ENCODE measurements at places on chromosomes 1 and 21.

GRCh38 chr1:1461721-1462317 lies 9.7 kb upstream of the ATAD3B start:
- DNase-seq, result no peak

DNA sequence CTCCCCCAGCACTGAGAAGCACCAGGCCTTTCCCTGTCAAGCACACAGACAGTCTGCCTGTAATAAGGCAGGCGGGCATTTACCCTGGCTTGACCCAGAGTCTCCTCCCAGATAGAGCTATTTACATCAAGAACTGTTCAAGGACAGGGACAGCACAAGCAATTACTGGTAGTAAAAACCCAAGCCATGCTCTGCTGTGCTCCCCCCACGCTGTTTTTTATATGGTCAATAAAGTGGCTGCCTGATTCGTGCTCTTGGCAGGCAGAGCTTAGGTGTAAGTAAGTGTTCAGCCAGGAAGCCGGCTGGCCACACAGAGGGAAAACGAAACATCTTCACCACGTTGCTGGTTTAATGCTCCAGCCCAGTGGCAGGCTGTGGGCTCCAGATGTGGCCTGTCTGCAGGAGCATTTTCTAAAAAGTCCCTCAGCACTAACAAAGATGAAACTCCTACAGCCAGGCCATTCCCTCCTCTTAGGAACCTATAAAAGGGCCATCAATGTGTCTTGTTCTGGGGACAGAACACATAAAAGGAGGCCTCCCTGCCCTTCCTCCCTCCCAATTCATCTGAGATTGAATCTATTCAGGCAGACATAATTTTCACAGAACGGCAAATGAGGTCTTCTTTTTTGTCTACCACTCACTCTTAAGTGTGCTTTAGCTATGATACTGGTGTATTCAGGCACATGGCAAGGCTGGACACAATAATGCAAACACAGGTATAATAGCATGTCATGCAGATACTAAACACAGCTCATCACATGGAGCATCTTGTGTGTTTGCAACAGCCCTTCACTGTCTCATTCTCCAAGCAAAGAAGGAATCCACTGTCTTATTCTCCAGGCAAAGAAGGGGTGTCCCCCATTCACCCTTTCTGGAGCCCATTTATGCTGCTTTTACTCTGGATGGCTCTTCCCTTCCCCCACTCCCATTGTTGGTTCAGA lies 378.9 kb downstream of the HHAT start:
- no peak for DNase-seq

GRCh38 chr1:119279456-119280381 lies 88.9 kb upstream of the HAO2 start:
- no peak for DNase-seq

DNA sequence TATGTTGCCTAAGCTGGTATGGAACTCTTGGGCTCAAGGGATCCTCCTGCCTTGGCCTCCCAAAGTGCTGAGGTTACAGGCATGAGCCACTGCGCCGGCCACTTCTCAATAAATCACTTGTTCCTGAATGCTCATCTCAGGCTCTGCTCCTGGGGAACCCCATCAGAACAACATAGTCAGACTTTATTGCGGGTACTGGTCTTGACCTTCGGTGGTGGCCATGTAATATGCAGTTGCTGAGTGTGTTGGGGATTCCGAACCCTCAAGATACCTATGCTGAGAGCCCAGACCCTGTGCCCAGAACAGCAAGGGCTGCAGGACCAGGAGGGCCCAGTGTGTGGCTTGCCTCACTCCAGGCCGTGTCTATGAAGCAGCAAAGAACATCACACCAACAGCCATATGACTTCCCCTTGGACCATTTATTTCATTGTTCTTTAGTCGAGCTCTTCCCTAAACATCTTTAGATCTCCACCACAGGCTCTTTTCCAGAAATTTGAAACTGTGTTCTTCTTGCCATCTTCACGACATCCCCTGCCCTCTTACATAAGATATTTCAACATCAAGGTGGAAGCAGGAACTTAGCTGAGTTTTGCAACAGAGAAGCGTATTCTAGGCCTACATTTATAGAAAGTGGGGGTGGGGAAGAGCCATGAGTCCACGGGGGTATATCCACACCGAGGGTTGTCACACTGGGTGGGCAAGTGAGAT lies 12.7 kb upstream of the SDHB start:
- DNase-seq, result no peak

- DNase-seq, result no peak
Observed at GRCh38 chr1:30611741-30612309, 111.6 kb downstream of the MATN1 start.

- no peak for DNase-seq
Observed at GRCh38 chr1:206863266-206863665, 2.2 kb upstream of the IL20 start.

GRCh38 chr1:246166841-246167240 lies 340.2 kb downstream of the SMYD3 start:
- no peak for DNase-seq

GRCh38 chr1:245690946-245691541 lies 536.3 kb downstream of the KIF26B start:
- DNase-seq, result no peak

GRCh38 chr1:22609291-22609690 lies 27.1 kb upstream of the C1QA start:
- DNase-seq, result no peak

- DNase-seq, result no peak
Observed at GRCh38 chr1:2428490-2428889, 16.1 kb upstream of the PEX10 start.

GRCh38 chr1:200893411-200893901 lies 1.2 kb upstream of the INAVA start:
- DNase-seq, result no peak

Measured in GM12891 (cell line).